ENCODE measurements at places on chromosomes 11 and 22. TPM values are rescaled to one million over a fixed set of nuclear protein-coding genes. Genes with fewer than 3 reads are reported as not detected.
A peak's percentile ranks its signal among the peaks of the same experiment; 100 is the strongest.

GRCh38 chr11:125451400-125452124 is 44.5 kb downstream of the FEZ1 start:
- H3K27me3 ChIP-seq, result no peaks in the 10 kb centered on the region
- H3K4me1 ChIP-seq, result no peaks in the 10 kb centered on the region
- no peak overlapping the region for H3K27ac ChIP-seq

DNA sequence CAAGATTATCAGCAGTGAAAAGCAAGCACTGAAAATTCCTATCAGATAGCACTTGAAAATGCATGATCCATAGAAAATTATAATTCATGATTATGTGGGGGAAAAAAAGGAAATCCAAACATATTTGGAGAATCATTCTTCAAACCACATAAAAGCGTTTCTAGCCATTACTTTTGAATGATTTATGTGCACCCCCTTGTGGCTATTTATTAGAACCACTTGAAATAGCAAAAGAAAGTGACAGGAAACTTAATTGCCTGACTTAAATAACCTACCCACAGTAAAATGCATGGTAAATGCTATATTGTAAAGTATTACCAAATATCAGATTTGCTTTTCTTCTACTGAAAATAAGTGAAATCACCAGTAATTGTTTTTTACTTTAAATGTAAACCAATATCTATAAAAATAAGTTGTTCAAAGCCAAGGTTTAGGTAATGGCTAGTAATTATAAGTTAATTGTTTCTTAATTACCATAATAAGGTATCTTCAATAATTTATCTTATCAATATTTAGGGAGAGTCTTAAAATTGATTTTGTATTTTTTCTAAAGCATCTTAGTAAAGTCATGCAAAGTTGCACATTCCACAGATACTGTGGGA is 168.5 kb downstream of the ARHGAP42 start:
- no peak overlapping the region for H3K27ac ChIP-seq
- H3K27me3 ChIP-seq, result no peaks in the 10 kb centered on the region
- DNase-seq, result no peak
- H3K4me1 ChIP-seq, result no peaks in the 10 kb centered on the region
- no peaks in the 10 kb centered on the region for H3K36me3 ChIP-seq
- H3K4me3 ChIP-seq, result no peak overlapping the region

GRCh38 chr22:39117585-39118191 is 20.6 kb downstream of the APOBEC3H start:
- no peak overlapping the region for H3K4me3 ChIP-seq
- H3K27ac ChIP-seq, result no peak overlapping the region
- peaks cover 19% of the 10 kb centered on the region for H3K27me3 ChIP-seq
- no peaks in the 10 kb centered on the region for H3K36me3 ChIP-seq

GRCh38 chr11:7967097-7967496 is 1.9 kb upstream of the NLRP10 start:
- H3K27me3 ChIP-seq, result no peaks in the 10 kb centered on the region
- no peaks in the 10 kb centered on the region for H3K36me3 ChIP-seq
- no peak overlapping the region for H3K4me3 ChIP-seq
- no peak for DNase-seq
- H3K4me1 ChIP-seq, result no peaks in the 10 kb centered on the region

DNA sequence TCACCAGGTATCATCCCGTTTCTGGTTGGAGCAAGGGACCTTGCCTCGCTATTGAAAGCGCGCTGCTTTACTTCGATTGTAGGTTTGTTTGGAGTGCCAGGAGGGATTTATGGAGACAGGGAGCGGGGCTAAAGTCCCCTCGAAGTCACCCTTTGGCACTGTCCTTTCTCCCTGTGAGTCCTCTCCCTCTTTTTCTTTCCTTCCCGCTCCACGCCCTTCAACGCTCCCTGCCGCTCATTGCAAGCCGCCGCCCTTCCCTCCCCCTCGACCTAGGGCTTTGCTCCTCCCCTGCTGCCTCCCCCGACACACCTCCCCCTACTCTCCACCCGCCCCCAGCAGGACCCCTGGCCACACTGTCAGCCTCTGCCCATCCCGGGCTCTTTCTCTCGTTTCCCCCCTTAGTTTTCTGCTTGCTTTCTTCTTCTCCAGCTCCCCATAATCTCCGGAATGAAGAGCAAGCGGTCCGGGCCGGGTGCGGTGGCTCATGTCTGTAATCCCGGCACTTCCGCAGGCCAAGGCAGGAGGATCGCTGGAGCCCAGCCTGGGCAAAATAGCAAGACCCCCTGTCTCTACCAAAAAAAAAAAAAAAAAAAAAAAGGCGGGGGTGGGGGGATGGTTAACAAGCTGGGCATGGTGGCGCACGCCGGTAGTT is 41.0 kb downstream of the AHNAK start:
- H3K4me1 ChIP-seq, result peaks cover 43% of the 10 kb centered on the region
- H3K27ac ChIP-seq, result peak overlapping the region; percentile 94
- peak overlapping the region; percentile 4 for H3K4me3 ChIP-seq
- H3K27me3 ChIP-seq, result no peaks in the 10 kb centered on the region
- no peak for DNase-seq

DNA sequence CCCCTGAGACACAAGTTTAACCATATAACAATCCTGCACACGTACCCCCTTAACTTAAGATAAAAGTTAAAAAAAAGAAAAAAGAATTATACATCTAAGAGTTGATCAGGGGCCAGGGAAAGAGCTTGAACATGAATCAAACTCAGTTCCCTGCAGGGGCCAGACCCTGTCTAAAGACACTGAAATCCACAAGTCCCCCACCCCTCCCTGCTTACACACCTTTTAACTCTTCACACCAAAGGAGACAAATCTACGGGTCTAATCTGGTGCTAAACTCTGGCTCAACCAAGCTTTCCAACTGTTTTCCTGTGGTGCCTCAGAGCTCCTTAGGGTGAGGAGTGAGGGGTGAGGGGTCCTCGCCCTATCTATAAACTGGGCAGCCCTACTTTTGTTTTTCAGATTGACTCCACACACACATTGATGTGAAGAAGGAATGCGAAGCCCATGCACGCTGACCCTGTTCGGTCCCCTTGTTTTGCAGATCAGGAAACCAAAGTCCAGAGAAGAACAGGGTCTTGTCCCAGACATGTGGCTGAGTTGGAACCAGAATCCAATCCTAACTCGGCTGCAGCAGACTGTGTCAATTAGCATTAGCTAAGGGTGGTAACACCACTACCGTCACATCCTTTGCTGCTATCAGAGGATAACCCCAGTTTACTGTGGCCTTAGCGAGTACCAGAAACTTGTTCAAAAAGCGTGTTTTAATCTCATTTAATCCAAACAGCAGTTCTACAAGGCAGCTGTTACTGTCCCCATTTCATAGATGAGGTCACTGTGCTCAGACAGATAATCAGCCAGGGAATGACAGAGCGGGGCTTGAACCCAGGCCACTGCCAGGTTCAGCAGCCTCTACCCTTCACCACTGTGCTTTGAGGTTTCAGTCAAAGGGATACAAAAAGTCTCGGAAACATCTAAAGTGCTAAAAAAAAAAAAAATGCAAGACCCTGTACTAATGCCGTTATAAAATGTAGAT is 145.2 kb upstream of the SYT13 start:
- no peaks in the 10 kb centered on the region for H3K4me1 ChIP-seq
- no peak overlapping the region for H3K27ac ChIP-seq
- DNase-seq, result no peak
- no peaks in the 10 kb centered on the region for H3K36me3 ChIP-seq

DNA sequence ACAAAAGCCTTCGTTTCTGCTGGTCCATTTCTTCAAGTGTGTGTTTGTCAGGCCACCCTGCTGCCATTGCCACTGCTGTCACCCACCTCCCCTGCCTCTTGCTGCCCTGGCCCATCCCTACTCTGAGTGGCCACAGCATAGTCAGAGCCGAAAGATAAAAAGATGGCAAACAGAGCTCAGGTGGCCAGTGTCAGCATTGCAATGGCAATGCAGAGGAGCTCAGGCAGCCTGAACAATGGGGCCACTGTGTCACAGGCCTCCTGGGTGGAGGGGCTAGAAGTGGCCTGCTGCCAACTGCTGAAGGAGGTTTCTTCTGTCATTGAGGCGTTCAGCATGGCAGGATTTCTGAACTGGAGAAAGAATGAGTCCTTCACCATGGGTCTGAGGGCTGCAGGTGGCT is 137.1 kb downstream of the CSNK2A3 start:
- no peaks in the 10 kb centered on the region for H3K27me3 ChIP-seq
- H3K4me3 ChIP-seq, result no peak overlapping the region
- no peaks in the 10 kb centered on the region for H3K36me3 ChIP-seq
- DNase-seq, result no peak
- H3K4me1 ChIP-seq, result peaks cover 37% of the 10 kb centered on the region
- no peak overlapping the region for H3K27ac ChIP-seq

DNA sequence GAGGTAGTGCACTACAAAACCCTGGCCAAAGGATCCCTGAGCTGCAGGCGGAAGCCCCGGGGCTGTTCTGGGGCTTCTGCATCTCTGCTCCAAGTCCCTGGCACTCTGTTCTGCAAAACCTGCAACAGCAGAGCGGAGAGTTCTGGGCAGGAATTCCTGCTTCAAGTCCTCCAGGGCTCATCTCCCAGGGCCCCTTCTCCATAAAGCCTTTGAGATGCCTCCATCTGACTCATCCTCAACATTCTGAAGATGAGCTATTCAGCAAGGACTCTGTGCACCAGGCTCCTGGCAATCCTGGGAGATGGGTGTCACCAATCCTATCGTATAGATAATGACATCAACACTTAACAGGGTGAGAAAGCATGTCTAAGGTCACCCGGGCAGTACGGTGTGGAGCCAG is 19.3 kb downstream of the SYN3 start:
- no peak overlapping the region for H3K27ac ChIP-seq
- no peaks in the 10 kb centered on the region for H3K36me3 ChIP-seq
- no peaks in the 10 kb centered on the region for H3K4me1 ChIP-seq
- no peak for DNase-seq

GRCh38 chr11:4093519-4094347 is 866 bp upstream of the RRM1 start:
- DNase-seq, result no peak
- peaks cover 42% of the 10 kb centered on the region for H3K36me3 ChIP-seq
- peaks cover 11% of the 10 kb centered on the region for H3K4me1 ChIP-seq
- H3K27ac ChIP-seq, result peak overlapping the region; percentile 98
- H3K27me3 ChIP-seq, result no peaks in the 10 kb centered on the region

- H3K4me1 ChIP-seq, result no peaks in the 10 kb centered on the region
- no peaks in the 10 kb centered on the region for H3K27me3 ChIP-seq
- no peak overlapping the region for H3K4me3 ChIP-seq
- H3K36me3 ChIP-seq, result no peaks in the 10 kb centered on the region
- H3K27ac ChIP-seq, result no peak overlapping the region
Observed at GRCh38 chr22:43883012-43883661, 8.7 kb downstream of the PNPLA5 start.

DNA sequence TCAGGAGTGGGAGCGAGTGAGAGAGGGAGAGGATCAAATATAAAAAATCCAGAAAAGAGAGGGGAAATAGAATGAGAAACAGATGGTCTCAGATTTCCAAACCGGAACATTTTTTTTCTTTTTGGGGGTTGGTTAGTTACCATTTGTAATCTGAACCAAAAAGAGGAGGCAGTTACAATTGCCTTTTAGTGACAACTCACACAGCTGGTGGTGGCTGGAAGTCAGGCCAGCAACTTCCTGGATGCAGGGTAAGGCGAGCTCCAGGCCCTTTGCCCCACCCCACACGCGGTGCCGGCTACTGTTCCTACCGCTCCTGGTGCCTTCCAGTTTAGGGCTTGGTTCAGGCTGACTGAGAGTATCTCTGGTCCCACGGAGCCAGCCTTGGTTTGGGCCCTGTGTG is 21.0 kb upstream of the UBASH3B start:
- no peak for DNase-seq
- no peak overlapping the region for H3K4me3 ChIP-seq
- peaks cover 7% of the 10 kb centered on the region for H3K27me3 ChIP-seq

GRCh38 chr11:46918083-46918787 is at the start of gene LRP4:
Gene LRP4 (minus strand): TSS chr11:46918550. CDS start chr11:46918379, 171 bp downstream.
- no peaks in the 10 kb centered on the region for H3K36me3 ChIP-seq
- peak within 1 kb of the TSS; percentile 64 for H3K27ac ChIP-seq
- no peak for DNase-seq
- peak within 1 kb of the TSS; percentile 56 for H3K4me3 ChIP-seq

DNA sequence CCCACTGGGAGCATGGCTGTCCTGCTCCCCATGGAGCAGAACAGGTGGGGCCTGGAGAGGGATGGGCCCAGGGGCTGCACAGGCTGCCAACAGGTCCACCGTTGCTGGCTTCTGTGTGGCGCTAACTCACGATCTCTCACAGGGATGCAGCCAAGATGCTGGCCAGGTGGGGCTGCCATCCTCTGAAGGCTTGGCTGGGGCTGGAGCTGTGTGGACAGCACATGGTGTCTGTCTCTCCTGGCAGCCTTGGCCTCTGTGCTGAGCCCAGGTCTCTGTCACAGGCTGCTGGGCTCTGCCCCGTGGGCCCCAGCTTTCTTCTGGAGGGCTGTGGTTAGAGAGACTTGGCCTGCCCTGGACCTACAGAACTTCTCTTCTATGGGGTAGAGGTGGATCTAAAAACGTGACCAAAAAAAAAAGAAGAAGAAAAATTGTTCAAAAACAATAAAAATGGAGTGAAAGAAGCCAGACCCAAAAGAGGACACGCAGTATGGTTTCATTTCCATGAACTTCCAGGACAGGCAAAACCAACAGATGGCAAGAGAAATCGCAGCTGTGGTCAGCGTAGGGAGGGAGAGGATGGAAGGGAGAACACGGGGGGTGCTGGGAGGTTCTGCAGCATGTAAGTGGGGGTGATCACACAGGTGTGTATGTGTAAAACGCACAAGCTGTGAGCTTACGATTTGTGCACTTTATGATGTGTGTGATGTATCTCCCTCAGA is 12.2 kb downstream of the PARVG start:
- peaks cover 54% of the 10 kb centered on the region for H3K27me3 ChIP-seq
- H3K4me1 ChIP-seq, result peaks cover 10% of the 10 kb centered on the region
- no peak overlapping the region for H3K27ac ChIP-seq

GRCh38 chr11:21564833-21565682 is 627.8 kb upstream of the ANO5 start:
- no peak for DNase-seq
- H3K27ac ChIP-seq, result no peak overlapping the region
- H3K4me1 ChIP-seq, result no peaks in the 10 kb centered on the region
- no peaks in the 10 kb centered on the region for H3K27me3 ChIP-seq
- H3K4me3 ChIP-seq, result no peak overlapping the region
- H3K36me3 ChIP-seq, result no peaks in the 10 kb centered on the region

GRCh38 chr22:45533703-45534102 is 31.0 kb downstream of the FBLN1 start:
- DNase-seq, result no peak
- H3K4me1 ChIP-seq, result peaks cover 74% of the 10 kb centered on the region
- peak overlapping the region; percentile 92 for H3K27ac ChIP-seq
- H3K4me3 ChIP-seq, result peak overlapping the region; percentile 23
- H3K27me3 ChIP-seq, result no peaks in the 10 kb centered on the region
- peaks cover 24% of the 10 kb centered on the region for H3K36me3 ChIP-seq

UCP2 gene
- 5.3 TPM for total RNA-seq

FGF19 gene
- total RNA-seq, result not detected

TYR gene
- not detected for total RNA-seq

JAML gene
- total RNA-seq, result 4.3 TPM

BBOX1 gene
- 13.0 TPM for total RNA-seq

FOLH1 gene
- total RNA-seq, result 7.4 TPM

A4GALT gene
- 14.3 TPM for total RNA-seq

SHISA8 gene
- not detected for total RNA-seq

SMTNL1 gene
- not detected for total RNA-seq

MRGPRX3 gene
- total RNA-seq, result 0.44 TPM

RIMBP3B gene
- not detected for total RNA-seq

RAB36 gene
- total RNA-seq, result 1.9 TPM

UPK3A gene
- total RNA-seq, result not detected

SHISAL1 gene
- total RNA-seq, result 1.3 TPM

MAPK8IP1 gene
- 1.1 TPM for total RNA-seq

TRIM66 gene
- 5.5 TPM for total RNA-seq

Measured in esophagus squamous epithelium (tissue), 5 donors.